Esophagus squamous epithelium (tissue), 5 donors: ENCODE measurements at places on chromosomes 16 and 17.

GRCh38 chr17:76536511-76537287, 810 bp downstream of the CYGB start:
- no peak for DNase-seq

DNA sequence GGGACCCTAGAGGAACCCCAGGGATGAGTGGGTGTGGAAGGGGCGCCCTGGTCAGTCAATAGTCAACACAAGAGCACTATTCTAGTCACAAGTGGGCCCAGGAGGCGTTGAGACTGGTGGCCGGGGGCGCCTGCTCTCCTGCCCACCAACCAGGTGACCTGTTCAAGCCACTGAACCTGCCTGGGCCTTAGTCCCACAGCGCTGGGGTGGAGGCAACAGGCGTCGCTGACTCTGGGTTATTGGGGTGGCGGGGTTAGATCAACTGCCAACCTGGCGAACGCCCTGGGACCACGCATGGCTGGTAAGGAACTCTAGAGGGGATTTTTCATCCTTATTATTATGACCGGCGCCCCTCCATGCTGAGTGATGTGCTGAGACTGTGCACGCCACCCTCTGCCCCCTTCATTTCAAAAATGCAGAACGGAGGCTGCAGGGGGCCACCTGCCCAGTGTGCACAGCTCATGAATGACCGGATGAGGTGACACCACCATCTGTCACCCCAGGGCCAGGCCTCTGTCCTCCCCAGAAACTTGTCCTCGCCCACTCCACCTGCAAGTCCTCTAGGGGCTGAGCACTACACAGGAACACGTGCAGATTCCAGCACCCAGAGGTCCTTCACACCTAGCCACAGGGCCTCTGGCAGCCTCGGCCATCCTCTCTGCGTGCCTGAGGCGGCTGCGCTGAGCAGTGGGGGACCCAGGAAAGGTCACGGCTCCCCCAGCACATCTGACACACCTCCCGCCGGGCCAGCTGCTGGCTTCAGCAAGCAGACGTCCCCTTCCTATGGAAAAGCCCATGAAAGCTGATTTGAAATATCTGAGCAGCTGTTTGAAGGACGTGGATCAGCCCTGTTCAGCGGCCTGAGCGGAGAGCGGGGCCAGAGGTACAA, 51.6 kb upstream of the DNAH17 start:
- no peak for DNase-seq

GRCh38 chr17:68182011-68182306, 65.9 kb upstream of the AMZ2 start:
- no peak for DNase-seq

GRCh38 chr17:47802341-47803022, 19.1 kb downstream of the OSBPL7 start:
- no peak for DNase-seq

GRCh38 chr17:49467175-49467574, 27.9 kb upstream of the NGFR start:
- no peak for DNase-seq

DNA sequence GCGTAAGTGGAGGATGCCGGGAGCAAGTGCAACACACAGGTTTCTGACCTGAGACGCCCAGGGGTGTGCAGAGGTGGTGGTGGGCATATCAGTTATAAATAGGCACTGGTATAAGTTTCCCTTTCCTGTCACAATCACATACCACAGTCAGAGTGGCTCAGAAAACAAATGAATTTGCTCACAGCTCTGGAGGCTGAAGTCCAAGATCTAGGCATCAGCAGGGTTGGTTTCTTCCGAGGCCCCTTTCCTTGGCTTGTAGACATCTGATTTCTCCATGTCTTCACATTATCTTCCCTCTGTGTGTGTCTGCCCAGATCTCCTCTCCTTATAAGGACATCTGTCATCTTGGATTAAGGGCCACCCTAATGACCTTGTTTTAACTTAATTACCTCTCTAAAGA, 250.5 kb upstream of the TNRC6C start:
- DNase-seq: no peak

DNA sequence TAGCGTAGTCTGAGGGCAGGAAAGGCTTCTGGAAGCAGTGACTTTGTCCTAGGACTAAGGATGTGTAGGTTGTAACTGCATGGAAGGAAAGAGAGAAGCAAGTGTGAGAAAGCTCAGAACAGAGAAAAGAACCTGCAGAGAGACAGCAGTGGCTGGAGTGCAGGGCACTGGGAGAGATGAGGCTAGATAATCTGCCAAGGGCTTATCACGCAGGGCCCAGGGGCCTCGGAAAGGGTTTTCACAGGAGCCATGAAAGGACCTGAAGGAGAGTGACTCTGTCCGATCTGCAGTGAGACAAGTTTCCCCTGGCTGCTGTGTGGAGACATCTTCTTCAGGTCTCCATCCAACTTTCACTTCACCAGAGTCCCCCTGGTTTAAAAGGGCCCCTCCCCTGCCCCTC, 7.1 kb upstream of the SRCAP start:
- DNase-seq: no peak
